ENCODE measurements at places on chromosomes 2 and 18.
A peak's percentile ranks its signal among the peaks of the same experiment; 100 is the strongest.

GRCh38 chr18:26546170-26546874 is 2.0 kb downstream of the KCTD1 start:
- DNase-seq = peak; percentile 48

DNA sequence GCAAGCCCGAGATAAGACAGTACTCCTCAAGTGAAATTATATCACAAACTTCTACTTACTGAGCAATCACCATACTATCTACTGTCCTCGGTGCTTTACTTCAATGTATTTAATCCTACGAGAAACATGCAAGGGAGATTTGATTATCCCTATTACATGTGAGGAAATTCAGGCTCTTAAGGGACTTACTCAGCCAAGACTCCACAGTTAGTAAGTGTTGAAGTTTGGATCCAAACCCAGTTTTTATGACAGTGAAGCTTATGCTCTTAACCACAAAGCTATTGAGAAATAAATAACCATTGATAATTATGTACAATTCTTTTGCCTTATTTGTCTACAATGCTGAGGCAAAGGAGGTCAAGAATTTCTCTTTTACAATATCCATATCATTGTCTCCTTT is 672.9 kb upstream of the ACVR2A start:
- DNase-seq = no peak

GRCh38 chr2:236964291-236964690 is 121.4 kb upstream of the COPS8 start:
- no peak for DNase-seq

DNA sequence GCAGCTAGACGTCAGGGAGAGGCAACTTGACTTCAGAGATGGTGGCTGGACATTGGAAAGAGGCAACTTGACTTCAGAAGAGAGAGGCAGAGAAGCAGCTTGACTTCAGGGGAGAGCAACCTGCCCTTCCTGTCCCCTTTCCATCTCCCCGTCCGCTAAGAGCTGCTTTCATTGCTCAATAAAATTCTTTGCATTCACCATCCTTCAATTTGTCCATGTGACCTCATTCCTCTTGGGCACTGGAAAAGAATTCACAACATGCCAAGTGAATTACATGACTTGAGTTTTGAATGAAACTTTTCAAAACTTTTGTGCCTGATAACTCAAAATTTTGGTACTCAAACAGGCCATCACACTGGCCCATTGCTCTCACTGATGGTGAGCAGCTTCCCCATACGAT is 158.9 kb downstream of the DPP4 start:
- DNase-seq = no peak

DNA sequence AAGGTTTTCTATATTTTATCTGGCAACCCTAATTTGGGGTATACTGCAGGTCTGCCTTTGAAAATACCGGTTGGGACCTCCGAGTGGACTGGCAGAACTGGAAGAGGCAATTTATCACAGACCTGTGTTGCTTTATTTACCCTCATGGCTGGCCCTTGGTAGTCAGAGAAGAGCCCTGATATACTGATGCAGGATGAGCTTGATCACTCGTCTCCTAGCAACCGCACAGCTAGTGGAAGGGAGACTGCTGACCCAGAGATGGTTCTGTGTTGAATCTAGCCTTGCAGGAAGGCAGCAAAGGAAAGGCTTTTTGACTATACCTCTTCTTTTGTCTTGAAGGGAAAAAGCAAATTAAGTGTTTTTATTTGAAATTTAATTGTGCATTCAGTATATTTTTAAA is 154.7 kb downstream of the EML6 start:
- DNase-seq = no peak

GRCh38 chr2:85246348-85246747 is 81.4 kb downstream of the TGOLN2 start:
- DNase-seq = no peak

DNA sequence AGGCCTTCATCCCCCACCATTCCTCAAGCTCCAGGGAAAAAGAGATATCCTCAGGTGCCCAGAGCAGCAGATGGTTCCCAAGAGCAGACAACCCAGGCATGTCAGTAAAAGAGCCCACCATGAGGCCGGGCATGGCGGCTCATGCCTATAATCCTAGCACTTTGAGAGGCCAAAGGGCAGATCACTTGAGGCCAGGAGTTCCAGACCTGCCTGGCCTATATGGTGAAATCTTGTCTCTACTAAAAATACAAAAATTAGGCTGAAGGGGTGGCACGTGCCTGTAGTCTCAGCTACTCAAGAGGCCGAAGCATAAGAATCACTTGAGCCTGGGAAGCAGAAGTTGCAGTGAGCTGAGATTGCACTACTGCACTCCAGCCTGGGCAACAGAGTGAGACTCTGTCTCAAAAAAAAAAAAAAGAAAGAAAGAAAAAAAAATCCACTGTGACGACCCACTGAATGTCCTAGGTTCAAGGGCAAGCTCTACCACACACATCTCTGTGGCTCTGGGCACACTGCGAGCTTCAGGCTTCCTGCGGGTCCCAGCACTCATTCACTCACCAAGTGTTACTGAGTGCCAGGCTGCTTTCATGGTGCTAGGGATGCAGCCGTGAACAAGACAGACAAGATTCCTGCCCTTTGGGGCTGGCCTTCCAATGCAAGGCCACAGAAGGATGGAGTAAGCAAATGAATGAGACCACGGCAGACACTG is 6.5 kb upstream of the DUSP2 start:
- no peak for DNase-seq

GRCh38 chr2:51960841-51961335 is 929.0 kb upstream of the NRXN1 start:
- no peak for DNase-seq

DNA sequence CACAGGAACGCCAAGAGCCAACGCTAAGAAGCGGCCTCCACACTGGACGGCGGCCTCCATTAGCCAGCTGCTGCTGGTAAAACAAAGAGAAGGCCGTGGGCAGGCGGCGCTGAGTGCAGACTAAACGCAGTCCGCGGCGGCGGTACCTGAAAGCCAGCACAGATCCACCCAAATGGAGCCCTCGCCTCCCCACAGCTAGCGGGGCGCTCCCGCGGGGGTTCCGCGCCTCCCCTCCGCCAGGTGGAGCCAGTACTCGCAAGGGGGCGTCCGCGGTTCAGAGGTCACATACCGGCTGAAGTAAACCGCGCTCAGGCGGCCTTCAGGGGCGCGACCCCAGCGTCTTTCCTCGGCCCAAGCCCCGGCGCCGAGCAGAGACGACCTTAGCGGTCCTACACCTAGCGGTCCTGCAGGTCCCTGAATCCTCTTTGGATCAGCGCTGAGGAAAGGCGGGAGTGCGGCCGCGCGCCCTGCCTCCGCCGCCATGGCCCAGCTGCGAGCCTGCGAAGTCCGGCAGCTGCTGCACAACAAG is 293.1 kb upstream of the ERBB4 start:
- DNase-seq = no peak

DNA sequence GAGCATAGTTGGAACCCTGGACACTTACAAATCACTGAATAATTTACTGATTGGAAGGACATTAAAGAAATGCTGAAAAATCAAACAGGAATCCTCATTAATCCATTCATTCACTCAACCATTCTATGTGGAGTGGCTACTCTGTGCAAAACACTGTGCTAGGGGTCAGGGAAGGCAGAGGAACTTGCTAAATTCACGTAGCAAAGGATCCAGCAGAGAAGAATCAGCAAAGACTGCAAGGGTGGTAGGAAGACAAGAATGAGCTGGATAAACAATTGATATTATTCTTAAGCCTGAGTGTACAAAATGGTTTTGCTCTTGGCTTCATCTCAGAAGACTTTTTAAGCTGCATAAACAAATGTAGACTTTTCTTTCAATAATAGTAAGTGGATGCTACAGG is 164.3 kb upstream of the CAVIN2 start:
- DNase-seq = no peak

DNA sequence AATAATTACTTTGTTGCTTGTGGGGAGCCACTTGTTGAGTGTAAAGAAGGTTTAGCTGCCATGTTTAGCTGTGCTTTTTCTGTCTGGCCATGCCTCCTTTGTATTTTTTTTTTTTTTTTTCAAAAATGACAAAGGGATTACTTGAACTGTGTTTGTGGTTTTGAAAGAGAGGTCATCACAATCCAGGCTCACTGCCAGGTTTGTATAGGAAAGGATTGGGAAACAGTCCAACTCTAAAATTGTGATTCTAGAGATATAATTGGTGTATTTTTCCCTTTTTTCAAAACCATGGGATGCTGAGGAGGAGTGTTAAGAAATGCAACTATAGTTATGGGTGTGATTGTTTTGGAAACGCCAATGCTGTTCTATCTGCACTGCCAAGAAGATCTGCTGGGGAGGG is 4.3 kb downstream of the ITPRIPL1 start:
- DNase-seq = no peak

GRCh38 chr2:134138115-134138514 is 115.8 kb upstream of the MGAT5 start:
- no peak for DNase-seq

- no peak for DNase-seq
Measured at GRCh38 chr2:8402222-8402621, 279.6 kb upstream of the ID2 start.

DNA sequence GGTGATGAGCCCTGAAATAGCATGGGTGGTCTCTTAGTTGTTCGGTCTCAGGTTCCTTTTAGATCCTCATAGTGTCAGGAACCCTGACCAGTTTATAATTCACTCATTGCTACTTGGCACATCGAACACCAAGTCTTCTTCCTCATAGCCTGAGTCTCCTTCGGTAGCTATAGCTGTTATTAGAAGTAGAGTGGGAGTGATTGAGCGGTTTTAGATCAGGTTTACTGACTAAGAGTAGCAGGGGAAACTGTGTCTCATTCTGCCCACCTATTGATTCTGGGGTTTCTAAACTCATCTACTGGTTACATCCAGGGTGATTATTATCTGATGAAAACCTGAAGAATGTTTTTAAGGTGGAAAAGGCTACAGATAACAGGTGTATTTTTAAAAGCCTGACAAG is 114.6 kb downstream of the SETBP1 start:
- no peak for DNase-seq

DNA sequence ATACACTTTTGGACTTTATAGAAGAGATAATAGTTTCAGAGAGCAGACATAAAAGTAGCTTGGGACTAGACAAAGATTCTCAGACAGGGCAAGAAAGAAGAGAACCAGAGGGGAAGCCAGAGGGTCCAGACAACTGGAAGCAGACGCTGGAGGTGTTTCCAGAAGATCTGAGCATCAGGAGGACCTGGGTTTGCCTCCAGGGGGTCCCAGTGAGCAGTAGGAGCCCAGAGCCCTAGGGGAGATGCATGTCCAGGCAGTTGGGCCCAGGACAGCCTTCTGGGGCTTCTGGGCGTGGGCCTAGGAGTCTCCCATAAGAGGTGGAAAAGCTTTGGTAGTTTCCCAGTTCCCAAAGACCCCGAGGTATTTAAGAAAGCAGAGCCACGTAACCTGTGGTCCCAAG is 251.2 kb upstream of the ID2 start:
- DNase-seq = no peak

- no peak for DNase-seq
Measured at GRCh38 chr18:34222307-34223163, 2.2 kb downstream of the NOL4 start.

- no peak for DNase-seq
Measured at GRCh38 chr18:74064510-74064909, 83.1 kb downstream of the FBXO15 start.

DNA sequence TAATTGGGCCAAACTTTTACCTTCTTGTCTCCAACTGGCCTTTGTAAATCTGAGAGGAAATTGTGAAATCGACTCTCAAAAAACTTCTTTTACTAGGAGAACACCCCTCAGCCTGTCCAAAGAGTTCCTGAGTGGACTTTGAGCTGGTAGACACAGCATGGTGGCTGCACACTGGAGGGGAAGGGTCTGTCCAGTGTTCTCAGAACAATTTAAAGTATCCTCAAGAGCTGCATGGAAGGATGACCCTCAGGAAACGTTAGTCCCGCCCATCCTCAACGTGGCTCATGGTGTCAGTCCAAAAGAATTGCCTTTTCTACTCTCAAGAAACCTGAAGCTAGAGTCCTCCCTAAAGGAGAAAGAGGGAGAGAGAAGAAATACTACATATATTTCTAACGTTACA is 182.7 kb downstream of the EPHA4 start:
- no peak for DNase-seq

GRCh38 chr2:187091664-187092063 is 242.7 kb upstream of the ZSWIM2 start:
- DNase-seq = no peak

DNA sequence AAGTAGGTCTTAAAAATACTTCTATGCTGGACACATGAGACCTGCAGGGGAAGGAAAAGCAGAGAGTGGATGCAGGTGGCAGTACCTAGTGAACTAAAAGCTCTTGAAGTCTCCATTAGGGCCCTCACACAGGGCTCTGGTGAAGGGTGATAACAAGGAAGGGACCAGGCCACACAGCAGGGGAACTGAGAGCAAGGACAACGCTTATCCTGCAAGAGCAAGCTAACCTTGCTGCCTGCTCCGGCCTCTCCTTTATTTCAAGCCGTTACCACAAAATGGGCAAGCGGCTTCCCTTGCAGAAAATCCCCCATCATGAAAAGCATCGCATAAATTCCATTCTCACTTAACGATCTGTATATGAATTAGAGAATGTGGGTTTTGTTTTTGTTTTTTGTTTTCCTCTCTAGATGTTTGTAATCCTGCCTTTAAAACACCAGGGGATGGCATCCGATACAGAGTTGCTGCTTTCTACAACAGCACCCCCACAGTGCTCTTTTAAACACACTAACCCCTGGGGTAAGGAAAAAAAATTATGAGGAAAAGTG is 64.5 kb downstream of the CACNB4 start:
- DNase-seq = no peak

DNA sequence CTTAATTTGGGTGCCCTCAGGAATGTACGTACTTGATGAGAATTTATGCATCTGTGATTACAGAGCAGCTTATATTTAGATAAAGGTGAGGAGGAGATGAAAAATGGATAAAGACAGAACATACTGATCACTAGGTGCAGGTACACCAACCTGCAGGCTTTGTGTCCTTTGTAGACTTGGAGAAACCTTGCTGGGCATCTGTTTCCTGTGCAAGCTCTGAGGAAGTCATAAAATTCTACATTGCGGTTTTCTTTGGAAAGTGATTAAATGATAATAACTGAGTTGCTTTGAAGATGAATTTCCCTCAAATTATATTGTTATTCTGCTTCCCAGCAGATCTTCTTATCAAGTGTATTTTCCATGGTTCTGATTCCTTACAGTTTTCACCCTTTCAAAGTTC is 7.7 kb downstream of the RAB27B start:
- no peak for DNase-seq

- DNase-seq = no peak
Measured at GRCh38 chr2:237711458-237712150, 84.2 kb downstream of the LRRFIP1 start.
